ENCODE measurements at places on chromosomes 1 and 21. TPM values are rescaled to one million over a fixed set of nuclear protein-coding genes. Genes with fewer than 3 reads are reported as not detected.

DNA sequence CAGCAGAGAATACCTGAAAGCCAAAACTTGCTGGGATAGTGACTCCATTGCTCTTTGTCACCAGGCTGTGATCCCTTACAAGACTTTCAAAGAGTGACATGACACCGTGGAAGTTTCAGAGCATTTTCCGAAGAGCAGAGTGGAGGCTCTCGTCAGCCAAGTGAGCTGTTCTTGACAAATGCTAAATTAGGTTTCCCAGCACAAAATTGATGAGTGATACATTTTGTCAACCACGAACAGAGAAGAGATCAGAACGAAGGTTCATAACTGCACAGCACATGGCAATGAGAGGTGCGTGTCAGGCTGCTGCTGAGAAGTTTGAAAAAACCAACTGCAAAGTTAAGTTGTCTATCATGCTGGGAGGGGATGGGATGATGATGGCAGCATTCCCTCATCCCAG lies 184.4 kb upstream of the C1orf174 start:
- DNase-seq, result no peak

DNA sequence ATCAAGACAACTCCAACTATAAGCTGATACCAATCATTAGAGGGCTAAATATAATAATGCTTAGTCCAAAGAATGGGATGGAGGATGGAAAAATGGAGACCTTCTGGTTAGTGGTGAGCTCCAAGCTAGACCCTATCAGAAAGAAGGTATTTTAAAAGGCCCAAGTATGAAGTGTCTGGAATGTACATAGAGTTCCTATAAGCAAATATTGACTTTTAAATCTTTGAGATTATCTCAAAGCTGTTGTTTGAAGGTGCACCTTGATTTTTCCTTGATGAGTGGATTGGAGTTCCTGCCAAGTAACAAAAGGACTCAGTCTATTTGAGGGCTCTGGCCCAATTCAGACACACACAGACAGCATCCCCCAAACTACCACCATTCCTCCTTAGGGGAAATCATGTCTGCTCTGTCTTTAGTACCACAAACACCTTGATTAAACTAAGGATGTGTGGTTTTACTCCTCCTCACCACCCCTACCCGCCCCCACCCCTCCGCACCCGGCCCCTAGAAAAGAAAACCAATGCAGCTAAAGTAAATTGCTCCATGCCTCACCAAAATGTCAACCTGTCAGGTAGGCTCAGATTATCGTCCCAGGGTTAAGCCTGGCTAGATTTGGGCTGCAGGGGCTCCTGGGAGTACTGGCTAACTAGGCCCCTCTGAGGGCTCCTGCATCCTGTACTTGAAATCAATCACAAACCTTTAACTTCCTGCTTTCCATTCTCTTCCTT lies 59.4 kb downstream of the CDC7 start:
- DNase-seq, result no peak

DNA sequence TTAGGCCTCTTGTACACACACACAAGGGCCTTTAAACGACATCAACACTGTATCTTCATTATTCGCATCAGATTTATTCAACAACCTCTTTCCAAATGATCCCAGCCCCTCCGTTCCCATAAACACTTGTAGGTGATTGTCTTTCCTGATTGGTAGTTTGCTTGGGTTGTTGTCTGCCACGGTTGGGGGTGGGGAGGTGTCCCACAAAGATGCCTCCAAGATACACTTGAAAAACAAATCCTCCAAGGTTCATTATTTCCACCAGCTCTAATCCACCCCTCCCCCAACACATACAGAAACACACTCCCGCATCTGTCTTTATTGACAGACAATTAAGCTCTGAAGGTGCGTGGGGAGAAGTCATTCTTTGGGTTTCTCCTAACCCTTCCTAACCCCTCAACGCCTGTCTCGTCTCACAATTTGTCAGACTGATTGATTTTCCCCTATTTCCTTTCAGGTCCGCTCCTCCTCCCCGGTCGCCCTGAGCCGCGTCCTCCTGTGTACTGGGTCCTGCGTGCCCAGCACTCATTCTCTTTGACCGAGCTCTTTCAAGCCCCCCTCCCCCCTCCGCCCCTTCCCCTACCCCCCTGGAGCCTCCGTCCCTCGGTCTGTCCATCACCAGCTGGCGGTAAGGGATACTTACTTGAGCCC lies 1.4 kb downstream of the WDR26 start:
- DNase-seq, result no peak

GRCh38 chr1:24555591-24556413 lies at the start of gene NCMAP:
Gene NCMAP, plus strand, starts transcription at chr1:24556087. Its CDS starts 39,344 bp downstream, at chr1:24595431.
- peak; percentile 81 for DNase-seq

GRCh38 chr1:246067432-246068216 lies 439.5 kb downstream of the SMYD3 start:
- no peak for DNase-seq

DNA sequence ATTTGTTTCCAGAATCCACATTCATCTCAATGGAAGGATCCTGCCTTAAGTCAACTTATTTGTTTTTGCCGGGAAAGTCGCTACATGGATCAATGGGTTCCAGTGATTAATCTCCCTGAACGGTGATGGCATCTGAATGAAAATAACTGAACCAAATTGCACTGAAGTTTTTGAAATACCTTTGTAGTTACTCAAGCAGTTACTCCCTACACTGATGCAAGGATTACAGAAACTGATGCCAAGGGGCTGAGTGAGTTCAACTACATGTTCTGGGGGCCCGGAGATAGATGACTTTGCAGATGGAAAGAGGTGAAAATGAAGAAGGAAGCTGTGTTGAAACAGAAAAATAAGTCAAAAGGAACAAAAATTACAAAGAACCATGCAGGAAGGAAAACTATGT lies 2.6 kb downstream of the GADD45A start:
- no peak for DNase-seq

GRCh38 chr1:12658531-12659453 lies 14.9 kb downstream of the AADACL4 start:
- peak; percentile 68 for DNase-seq

- DNase-seq, result no peak
These were observed 55.9 kb downstream of the FAM163A start for GRCh38 chr1:179798864-179799516.

- no peak for DNase-seq
These were observed 47.9 kb downstream of the PHACTR4 start for GRCh38 chr1:28417441-28417922.

GRCh38 chr1:200372885-200373181 lies 37.0 kb downstream of the ZNF281 start:
- no peak for DNase-seq

DNA sequence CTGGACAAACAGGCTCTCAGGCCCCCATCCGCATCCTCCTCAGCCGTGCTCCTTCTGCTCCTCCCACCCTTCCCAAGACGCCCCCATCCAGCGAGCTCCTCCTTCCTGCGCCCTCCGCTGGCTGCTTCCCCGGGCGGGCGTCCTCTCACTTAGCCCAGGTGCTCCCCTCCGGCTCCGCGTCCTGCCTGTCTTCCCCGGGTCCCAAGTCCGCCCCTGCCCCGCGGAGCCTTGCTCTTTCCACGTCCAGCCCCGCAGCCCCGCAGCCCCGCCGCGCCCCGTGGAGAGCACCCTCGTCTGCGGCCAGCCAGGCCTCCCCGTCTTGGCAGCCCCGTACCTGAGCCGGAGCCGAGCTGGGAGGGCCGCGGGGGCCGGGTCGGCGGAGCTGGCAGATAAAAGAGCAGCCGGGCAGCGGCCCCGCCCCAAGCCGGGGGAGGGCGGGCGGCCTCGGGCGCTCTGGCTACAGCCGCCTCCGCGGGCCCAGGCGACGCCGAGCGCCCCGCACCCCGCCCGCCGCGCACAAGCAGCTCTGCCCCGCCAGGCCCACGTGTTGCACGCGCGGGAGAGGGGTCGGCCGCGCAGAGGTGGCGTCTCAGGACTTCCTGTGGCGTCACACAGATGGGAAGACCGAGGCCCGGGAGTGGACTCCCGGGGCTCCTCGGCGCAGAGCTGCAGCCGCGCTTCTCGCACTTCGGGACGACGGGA lies at the start of gene PAQR7:
PAQR7 (minus strand) TSS at position 555 of the 702 bp plus-strand sequence. CDS start 11,869 bp downstream, outside the sequence.
- DNase-seq, result peak; percentile 51

DNA sequence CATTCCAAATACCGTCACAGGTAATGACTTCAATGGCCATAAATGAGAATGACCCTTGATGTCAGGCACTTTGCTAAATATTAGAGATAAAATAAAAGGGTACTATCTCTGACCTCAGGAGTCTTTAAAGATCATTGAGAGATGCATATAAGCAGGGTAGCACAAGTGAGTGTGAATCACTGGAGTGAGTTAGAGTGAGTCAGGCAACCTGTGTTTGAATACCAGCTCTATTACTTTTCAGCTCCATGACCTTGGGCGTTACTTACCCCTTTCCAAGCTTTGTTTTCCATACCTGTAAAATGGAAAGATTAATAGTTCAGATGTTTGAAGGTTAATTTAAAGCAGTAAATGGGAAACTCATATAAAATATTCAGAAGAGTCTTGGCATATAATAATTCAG lies 1058.0 kb upstream of the ADGRL4 start:
- DNase-seq, result no peak

- DNase-seq, result no peak
These were observed 9.8 kb upstream of the SMAP2 start for GRCh38 chr1:40363721-40364120.

GRCh38 chr21:42307106-42307505 lies 8.1 kb downstream of the TFF3 start:
- DNase-seq, result no peak

Gene CRB1
- total RNA-seq, result 0.26 TPM

Gene OR6K3
- not detected for total RNA-seq

Gene RIMKLA
- 0.26 TPM for total RNA-seq

Gene JAM2
- 1.5 TPM for total RNA-seq
